ENCODE measurements at places on chromosomes 11 and 22.
A peak's percentile ranks its signal among the peaks of the same experiment; 100 is the strongest.

- DNase-seq = no peak
Measured at GRCh38 chr11:82765466-82766034, 31.9 kb upstream of the FAM181B start.

GRCh38 chr22:41284465-41284864, 1.5 kb downstream of the RANGAP1 start:
- no peak for DNase-seq

DNA sequence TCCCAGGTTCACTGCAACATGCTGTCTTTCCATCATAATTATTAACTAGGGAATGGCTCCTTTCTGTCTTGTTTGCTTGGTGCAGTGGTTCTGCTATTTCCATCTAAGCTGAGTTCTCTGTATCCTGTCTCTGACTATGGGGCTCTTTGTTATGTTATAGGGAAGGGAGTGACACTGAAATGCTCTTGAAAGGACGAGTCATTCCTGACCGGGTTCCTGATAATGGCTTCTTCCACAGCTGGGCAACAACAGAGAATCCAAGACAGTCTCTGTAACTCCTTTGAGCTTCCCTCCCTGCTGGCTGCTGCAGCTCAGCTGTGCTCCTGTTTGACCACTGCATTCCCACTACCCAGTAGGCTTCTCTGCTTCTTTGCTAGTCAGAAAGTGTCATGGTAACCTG, 24.1 kb downstream of the OR2AT4 start:
- DNase-seq = no peak

GRCh38 chr11:63738720-63739360, 29.7 kb downstream of the ZFTA start:
- peak; percentile 50 for DNase-seq

DNA sequence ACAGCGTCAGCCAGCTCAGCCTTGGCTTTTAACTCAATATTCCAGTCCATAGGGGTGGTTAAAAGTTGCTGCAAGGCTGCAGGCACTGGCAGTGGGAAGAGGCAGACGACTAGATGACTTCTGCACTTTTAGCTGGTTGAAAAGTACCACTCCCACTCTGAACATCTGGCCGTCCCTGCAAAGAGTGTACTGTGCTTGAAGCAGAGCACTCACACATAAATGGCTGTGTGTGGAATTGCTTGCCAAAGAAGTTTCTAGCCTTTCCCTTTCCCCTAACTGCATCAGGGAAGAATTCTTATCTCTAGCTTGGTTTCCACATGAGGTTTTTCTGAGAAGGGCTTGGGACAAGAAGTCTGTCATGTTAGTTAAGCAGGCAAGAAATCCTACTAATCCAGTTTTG, 5.1 kb upstream of the PHLDB1 start:
- no peak for DNase-seq

DNA sequence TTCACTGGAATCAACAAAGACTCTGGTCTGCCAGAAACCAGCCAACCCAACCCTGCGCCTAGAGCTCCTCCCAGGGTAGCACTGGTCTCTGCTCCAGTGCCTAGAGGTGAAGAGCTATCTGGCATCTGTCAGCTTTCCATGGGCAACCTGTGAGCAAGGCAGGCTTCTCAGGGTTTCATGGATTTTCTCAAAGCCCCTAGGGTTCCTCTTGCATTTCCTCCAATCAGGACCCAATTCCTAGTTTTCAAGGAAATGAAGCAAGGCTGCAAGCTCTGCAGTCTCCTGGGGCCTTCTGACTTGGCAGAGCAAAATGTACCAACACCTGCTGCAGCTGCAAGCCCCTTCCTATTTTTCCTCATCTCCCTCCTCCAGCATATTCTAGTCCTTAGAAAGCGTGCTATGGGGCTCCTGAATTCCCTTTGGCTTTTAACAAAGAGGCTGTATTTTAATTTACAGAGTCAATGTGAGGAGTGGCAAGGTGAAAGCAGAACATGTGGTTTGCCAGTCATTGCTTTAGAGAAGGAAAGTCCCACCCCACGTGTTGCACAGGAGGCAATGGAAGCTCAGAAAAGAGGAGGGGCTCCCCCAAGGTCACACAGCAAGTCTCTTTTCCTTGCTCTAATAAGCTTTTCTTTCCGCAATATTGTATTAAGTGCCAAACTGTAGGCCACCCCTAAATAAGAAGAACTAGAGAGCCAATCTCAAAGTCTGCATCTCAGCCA, 33.0 kb upstream of the RIC3 start:
- DNase-seq = no peak

DNA sequence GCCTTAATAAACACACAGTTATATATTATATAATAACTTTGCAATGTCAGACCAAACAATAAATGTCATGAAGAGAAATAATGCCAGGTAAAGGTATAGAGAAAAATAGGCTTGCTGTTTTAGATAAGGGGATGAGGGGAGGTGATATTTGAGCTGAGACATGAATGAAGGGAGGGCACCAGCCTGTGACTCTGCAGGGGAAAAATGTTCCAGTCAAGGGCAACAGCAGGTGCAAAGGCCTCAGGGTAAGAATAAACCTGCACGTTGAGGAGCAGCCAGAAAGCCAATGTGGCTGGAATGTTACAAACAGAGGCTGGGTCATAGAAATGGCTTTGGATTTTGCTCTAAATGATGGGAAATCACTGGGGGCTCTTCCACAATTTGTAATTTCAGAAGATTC, 519.6 kb downstream of the SOX6 start:
- DNase-seq = no peak

DNA sequence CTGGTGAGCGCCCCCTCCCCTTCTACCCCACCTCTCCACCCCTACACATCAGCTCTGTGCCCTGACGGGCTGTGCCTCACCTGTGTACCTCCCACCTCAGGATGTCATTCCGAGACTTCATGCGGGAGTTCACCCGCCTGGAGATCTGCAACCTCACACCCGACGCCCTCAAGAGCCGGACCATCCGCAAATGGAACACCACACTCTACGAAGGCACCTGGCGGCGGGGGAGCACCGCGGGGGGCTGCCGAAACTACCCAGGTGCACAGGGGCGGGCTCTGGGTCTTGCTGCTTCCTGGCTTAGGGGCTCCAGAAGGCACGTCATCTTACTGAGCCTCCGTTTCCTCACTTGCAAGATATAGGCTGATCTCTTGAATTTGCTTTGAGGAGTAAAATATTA, 6.8 kb downstream of the CAPN1 start:
- DNase-seq = no peak

- DNase-seq = no peak
Measured at GRCh38 chr11:17699147-17700114, 19.9 kb upstream of the MYOD1 start.

DNA sequence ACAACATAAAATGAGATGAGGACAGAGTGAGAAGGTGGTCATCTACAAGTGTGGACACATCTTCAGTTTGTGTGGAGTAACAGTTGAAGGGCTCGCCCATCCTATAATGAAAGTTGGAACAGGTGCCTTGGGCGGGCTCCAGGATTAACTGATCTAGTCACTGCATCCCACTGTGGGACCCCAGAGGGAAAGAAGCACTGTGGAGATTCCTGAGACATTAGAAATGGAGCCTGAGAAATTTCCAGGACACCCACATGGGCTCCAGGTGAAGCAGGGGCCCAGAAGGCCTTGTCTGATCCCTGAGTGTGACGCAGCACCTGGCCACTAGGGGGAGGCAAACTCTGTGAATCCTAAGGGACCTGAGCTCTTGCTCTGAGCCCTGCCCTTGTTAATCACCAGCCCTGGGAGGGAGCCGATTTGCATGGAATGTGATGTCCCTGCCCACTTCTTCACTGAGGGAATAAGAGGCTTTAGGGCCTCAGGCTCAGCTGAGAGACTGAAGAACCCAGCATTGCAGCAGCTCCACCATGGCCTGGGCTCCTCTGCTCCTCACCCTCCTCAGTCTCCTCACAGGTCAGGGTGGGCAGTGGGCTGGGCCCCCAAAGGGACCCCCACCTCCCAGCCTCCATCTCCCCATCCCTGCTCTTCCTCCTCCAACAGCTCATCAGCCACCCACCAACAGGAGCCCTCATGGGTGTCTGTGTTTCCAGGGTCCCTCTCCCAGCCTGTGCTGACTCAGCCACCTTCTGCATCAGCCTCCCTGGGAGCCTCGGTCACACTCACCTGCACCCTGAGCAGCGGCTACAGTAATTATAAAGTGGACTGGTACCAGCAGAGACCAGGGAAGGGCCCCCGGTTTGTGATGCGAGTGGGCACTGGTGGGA, 98.4 kb downstream of the VPREB1 start:
- DNase-seq = peak; percentile 8

DNA sequence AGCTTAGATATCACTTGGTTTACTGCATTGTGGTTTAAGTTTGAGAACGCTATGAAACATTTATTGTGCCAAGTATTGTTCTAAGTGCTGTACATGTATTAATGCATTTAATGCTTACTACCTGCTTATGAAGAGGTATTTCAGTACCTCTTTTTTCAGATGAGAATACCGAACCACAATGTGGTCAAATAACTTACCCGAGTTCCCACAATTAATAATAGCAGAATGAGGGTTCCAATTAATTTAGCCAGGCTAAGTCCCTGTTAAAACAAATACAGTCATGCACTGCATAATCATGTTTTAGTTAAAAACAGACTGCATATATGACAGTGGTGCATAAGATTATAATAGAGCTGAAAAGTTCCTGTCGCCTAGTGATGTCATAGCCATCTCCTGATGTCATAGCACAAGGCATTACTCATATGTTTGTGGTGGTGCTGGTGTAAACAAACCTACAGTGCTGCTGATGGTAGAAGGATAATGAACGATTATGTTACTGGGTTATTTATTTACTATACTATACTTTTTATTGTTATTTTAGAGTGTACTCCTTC, 4.3 kb downstream of the ZC3H12C start:
- DNase-seq = no peak

DNA sequence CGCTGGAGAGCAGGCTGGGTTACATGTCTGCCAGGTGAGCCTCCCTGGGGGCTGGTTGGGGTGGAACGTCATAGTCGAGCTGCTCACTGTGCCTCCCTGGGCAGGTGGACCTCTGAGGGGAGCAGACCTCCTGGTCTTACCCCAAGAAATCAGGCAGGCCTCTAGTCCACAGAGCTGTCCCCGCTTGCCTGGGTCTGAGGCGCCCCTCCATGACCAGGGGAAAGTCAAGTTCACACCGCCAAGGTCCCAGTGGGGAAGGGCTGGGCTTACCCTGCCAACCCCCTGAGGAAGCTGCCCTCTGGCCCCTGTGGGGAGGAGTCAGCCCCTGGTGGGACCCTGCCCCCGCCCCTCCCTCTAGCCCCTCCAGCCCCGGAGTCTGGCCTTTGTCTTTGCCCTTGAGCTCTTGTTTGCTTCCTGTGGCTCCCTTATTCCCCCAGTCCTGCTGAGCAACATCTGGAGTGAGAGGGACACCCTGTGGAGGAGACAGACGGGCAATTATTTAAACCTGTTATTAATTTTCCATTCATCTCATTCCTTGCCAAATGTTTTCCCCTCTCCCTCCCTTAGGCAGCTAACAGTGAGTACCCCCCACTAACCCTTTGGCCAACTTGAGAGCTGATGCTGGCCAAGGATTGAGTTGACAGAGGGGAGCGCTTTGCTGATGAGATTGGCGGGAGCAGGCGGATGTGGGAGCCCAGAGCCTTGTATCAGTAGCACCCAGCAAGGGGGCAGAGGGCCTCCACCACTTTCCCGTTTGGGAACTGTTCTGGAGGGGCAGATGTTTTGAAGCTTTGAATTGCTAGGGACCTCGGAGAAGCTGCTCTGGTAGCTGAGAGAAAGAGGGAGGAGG, 83.4 kb downstream of the CEP164 start:
- DNase-seq = no peak

GRCh38 chr22:24165673-24166072, 15.6 kb upstream of the SUSD2 start:
- no peak for DNase-seq

- DNase-seq = no peak
Measured at GRCh38 chr11:78346799-78347198, 70.8 kb downstream of the GAB2 start.

- DNase-seq = no peak
Measured at GRCh38 chr11:126748793-126749192, 251.8 kb downstream of the KIRREL3 start.

- no peak for DNase-seq
Measured at GRCh38 chr22:39530116-39530515, 2.4 kb downstream of the RPS19BP1 start.

Measured in immature natural killer cell (primary cell).